ENCODE measurements at places on chromosomes 16 and 17.

DNA sequence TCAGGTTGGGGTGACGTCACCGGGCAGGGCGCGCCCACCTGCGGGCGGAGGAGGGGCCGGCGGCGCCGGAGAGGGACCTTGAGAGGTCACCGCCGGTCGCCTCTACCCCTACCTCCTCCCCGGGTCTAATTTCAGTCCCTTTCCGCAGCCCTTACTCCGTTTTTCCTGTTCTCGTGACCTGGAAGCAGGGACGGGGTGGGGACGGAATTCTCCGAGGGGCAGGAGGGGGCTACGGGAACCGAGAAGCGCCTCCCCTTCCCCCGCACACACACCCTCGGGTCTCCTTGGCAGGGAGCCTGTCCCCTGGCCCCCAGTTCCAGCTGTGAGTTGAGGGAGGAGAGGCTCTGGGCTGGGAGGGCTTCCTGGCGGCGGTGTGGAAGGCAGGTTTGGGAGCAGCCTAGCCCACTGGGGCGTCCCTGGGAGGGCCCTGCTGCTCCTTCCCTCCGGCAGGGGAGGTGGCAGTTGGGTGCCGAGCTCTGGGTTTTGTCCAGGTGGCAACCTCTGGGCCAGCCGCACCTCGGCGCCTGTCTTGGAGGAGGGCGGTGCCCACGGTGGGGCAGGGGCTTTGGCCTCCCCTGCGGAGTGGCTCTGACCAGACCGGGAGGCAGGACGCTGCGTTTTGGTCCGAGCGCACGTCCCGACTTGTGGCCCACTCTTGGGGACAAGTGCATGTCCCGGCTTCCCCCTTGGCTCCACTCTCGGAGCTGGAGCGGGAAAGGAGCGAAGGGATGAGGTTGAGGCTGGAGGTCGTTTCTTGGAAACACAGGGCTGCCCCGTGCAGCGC lies 773 bp downstream of the SYNGR3 start:
- DNase-seq: no peak

DNA sequence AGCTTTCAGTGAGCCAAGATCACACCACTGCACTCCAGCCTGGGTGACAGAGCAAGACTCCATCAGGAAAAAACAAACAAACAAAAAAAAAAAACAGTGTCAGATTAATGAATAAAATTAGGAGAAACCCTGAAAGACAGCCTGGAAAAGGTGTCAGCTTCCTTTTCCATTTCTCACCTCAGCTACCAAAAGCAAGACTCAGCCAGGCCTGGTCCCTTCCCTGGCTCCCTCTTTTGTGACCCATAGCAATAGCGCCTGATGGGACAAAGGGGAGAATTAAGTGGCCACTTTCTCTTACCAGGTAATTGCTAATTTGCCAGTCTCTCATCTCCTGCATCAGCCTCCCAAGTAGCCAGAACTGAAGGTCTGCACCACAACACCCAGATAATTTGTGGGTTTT lies 3.9 kb upstream of the THRA start:
- no peak for DNase-seq

DNA sequence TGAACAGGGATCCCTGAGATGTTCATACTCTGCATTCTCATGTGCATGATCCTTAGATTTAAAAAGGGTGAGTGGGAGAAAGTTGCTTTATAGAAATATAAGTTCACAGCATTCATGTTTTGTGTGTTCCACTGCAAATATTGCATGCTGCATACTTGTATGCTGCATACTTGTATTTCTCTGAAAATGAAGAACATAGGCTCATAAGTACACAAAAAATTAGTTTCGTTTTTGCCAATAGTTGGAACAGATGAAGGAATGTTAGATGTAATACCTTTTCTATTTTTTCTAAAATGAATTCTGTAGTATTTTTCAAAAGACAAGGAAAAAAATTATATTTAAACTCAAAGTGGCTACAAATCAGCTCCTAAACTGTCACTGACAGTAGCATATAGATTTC lies 79.0 kb downstream of the NFAT5 start:
- no peak for DNase-seq

GRCh38 chr17:63483038-63483437 lies 6.2 kb downstream of the ACE start:
- no peak for DNase-seq

GRCh38 chr16:87389245-87389644 lies 2.9 kb upstream of the MAP1LC3B start:
- DNase-seq: no peak

DNA sequence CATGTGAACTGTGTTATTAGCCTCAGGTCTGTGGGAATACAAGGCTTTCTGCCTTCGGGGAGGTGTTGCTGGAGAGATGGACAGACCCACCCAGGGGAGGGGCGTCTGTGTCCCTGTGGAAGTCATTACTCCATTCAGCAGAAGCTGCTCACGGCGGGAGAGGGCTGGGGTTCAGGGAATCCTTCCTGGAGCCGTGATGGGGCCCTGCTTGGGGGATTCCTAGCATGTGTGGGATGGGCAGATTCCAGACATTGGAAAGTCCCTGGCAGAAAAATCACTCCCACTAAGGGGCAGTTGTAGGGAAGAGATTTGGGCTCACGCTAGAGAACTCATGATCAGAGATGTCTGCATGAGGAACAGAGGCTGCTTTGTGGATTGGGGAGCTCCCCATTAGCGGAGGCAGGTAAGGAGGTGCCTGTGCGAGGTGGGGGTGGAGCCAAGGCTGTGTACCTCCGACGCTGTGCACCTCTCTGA lies 56.3 kb upstream of the IL34 start:
- no peak for DNase-seq

- DNase-seq: no peak
Observed at GRCh38 chr16:57258226-57258909, 13.3 kb downstream of the ARL2BP start.

- DNase-seq: peak; percentile 75
Observed at GRCh38 chr17:49390548-49391324, 23.9 kb downstream of the PHB1 start.

DNA sequence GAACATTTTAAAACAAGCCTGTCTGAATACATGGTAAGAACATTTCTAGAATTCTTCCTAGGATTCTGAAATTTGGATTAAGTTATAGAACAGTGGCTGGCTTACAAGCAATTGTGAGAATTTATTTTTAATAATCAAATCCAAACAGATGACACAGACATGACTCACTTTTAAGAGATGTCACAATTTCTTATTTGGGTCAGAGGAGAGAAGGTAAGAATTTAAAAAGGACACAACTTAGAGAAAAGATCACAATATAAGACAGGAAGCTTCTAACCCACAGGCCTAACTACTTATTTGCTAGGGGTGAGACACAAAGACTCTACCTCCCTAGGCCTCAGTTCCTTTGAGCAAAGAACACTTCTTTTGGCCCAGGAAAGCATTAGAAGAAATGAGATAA lies 32.7 kb downstream of the ZZEF1 start:
- no peak for DNase-seq

DNA sequence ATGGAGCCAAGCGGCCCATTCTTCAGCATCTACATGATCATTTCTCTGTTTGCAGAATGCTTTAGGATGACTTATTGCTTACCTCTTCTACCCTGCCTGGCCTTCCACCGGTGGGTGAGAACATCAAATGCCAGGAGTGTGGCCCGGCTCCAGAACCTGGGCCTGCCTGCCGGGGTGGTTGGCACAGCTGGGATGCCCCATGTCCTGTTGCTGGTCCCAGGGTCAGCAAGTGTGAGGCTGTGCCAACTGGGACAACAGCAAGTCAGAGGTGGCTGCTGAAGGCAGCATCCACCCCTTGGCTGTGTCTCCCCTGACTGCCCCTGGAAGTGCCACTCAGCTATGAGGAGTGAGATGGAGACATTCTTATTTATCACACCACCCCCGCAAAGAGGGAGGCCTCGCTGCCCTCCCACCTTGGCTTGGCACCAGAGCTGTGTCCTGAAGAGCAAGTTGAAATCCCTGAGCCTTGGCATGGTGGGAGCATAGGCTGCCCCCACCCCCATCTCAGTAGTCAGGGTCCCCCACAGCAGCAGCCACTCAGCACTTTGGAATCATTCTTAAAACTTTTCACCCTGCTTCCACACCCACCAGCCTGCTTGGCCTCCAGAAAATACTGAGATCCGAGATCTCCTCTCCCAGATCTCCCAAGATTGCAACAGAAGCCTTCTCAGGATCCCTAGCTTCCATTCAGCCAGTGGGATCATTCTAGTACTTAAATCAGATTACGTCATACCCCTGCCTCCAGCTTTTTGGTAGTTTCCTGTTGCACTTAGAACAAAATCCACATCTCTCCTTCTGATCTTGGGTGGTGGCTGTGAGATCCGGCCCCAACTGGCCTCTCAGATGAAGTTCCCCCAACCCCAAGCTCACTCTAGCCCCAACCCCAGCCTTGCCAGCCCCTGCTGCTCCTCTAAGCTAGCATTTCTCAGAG lies 127.5 kb downstream of the SOCS1 start:
- DNase-seq: no peak

- DNase-seq: no peak
Observed at GRCh38 chr17:33012522-33013033, 20.9 kb downstream of the SPACA3 start.

DNA sequence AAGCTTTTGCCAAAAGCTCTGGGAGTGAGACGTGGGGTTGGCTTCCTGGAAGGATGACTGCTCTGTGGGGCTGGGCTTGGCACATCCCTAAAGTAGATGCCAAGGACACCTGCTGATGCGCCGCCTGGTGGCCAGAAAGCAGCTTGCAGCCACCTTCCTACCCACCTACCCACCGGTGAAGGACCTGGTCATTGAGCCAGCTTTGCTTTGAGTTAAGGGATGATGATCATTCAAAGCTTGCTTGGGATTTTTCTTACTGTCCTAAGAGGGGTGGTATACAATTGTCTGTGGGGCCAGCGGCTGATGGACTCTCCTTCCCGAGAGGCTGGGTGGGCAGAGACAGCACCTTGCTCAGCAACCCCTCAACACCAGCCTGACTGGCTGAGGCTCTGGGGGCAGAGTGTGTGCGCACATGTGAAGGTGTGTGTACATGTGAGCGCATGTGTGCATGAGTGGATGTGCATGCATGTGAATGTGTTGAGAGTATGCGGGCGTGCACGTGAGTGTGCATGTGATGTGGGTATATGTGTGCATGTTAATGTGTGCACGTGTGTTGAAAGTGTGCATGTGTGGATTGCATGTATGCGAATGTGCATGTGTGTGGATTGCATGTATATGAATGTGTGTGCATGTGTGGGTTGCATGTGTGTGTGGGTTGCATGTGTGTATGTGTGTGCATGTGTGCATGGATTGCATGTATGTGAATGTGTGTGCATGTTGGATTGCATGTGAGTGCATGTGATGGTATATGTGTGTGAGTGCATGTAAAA lies 18.6 kb downstream of the C1QTNF1 start:
- peak; percentile 29 for DNase-seq

GRCh38 chr17:79162012-79162963 lies 87.7 kb downstream of the ENGASE start:
- no peak for DNase-seq

- DNase-seq: no peak
Observed at GRCh38 chr16:89475144-89475543, 15.2 kb downstream of the ANKRD11 start.

DNA sequence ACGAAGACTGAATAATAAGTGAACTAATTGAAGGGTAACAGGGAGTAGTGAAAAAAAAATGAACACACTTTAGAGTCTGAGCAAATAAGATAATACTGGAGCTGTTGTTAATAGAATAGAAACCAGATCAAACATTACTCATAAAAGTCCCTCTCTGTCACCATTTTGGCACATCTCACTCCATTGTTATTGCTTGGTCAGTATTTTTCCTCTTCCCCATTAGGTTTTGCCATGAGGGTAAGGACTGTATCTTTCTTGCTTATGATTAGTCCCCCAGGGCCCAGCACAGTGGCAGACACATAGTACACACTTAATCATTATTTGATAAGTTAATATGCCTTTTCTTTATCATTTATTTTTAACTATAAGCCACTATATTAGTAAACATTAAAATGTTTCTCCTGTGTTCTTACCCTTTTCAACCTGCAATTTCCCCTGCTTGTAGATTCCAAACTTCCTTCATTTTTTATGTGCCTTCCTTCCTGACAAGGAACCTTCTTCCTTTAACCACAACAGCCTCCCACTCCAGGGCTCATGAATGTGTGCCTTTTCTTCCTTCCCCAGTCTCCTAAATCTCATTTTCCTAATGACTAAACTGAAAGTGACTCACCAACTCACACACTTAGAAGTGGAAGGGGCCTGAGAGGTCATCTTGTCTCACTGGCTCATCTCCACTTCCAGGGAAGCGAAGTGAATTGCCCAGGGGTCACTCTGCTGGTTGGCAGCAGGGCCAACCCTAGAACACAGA lies 88.2 kb upstream of the HAS3 start:
- no peak for DNase-seq

GRCh38 chr16:75096656-75097055 lies 19.9 kb downstream of the LDHD start:
- DNase-seq: no peak

DNA sequence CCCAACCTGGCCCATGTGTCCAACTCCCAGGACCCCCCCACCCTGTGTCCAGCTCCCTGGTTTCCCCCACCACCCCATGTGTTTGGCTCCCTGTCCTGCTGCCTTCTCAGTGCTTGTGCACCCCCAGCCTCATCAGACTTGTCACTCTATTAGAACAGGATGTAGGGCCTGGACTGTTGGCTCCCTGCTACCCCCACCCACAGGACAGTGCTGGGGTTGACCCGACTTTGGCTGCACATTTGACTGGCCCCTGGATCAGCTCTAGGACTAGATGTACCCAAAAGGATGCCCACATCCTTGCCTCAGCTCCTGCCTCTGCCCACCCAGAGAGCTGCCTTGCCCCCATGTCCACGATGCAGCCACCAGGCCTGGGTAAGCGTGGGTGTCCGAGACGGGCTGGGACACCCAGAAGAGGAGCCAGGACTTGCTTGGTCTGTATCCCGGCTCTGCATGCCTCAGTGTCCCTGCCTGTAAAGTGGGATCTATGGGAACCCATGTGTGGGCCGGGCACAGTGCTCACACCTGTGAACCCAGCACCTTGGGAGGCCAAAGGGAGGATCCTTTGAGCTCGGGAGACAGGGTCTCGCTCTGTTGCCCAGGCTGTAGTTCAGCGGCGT lies 1.5 kb upstream of the CCDC57 start:
- no peak for DNase-seq

- DNase-seq: no peak
Observed at GRCh38 chr16:12434567-12434966, 369.1 kb downstream of the CPPED1 start.

- no peak for DNase-seq
Observed at GRCh38 chr17:55200904-55201303, 63.9 kb upstream of the HLF start.

GRCh38 chr17:57294101-57294500 lies 37.8 kb downstream of the MSI2 start:
- DNase-seq: no peak

- DNase-seq: no peak
Observed at GRCh38 chr17:57609125-57609877, 135.8 kb downstream of the CCDC182 start.

- no peak for DNase-seq
Observed at GRCh38 chr16:14958970-14959369, 15.9 kb upstream of the PDXDC1 start.

GRCh38 chr17:50943575-50943933 lies 77.4 kb upstream of the TOB1 start:
- DNase-seq: no peak
